ENCODE measurements at places on chromosomes 4 and X.

GRCh38 chr4:118683513-118683912 is 1.7 kb upstream of the METTL14 start:
- DNase-seq: no peak

DNA sequence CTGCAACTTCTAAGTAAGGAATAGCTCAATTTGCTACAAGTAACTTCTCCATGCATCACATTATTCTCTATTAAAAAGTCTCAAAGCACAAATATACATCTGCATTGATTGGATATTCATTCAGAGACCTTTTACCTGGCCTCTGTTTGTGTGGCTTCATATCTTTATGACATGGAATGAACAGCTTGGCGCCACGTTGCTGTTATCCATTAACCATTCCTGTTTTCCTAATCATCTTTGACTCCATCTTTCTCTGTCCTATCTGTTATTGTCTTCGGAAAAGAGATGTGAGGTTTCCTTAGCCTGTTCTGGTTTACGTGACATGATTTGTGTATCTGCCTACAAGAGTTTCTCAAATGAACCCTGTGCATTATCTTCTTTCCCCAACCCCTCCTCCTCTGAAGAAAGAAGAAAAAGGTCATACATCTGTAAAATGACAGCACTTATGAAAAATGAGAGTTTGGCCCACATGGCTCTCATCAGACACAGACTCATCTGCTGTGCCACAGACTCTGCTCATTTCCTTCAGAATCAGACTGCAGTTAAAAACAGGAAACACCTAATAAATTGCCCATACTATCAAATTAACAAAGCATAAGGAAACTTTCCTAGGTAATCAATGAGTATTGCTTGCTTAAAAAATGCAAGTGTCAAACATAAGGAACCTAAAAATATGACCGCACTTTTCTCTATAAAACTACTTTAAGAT is 347.6 kb upstream of the FAM241A start:
- no peak for DNase-seq

GRCh38 chr4:99723612-99724011 is 66.0 kb upstream of the C4orf54 start:
- no peak for DNase-seq

- DNase-seq: no peak
Observed at GRCh38 chr4:172357006-172357540, 543.9 kb downstream of the GALNTL6 start.

DNA sequence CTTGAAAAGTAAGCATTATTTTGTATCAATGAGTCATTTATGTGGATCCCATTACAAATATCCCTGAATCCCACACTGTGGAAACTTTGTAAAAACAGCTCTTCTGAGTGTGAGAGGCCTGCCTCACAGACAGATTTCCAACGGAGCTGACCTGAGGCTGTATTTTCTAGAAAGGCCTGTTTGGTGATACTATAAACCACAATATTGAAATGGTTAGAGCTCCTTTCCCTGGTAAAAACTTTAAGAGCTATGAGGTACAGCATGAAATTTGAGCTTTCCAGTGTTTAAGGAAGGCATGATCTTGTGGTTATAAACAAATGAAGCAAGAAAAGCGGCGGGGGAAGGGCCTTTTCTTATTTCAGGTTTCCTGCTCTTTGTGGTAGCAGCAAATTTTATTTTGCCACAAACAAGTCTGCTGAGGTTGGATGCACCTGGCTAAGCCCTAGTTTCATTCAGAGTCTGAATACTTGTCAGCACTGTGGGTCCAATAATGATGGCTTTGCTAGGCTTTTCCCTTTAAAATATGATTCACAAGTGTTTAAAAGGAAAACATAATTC is 86.8 kb upstream of the ETNPPL start:
- no peak for DNase-seq

- DNase-seq: no peak
Observed at GRCh38 chr4:56630876-56631666, 50.0 kb downstream of the HOPX start.

DNA sequence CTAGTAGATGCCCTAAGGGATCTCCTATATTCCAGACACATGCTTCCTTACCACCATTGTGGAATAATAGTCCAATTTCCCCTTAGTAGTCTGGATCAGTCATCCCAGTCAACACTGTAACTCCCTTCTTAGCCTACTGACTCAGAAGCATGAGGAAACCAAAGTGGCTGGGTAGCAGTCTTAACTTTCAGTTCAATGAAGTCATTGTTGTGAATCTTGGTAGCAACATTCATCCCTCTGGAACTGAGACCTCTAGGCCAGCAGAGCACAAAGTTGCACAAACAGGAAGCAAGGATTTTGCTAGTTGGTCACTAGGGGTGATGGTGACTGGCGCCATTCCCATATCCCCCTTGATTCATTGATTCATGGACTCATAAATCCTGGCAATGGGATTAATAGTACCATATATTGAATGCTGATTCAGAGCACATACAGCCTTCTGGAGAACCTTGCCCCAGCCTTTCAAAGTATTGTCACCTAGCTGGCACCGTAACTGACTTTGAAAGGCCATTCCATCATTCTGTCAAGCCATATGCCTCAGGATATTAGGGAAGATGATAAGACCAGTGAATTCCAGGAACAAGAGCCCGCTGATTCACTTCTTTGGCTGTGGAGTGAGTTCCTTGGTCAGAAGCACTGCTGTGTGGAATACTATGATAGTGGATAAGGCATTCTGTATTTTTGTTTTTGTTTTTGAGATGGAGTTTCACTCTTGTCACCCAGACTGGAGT is 19.7 kb upstream of the GPAT3 start:
- no peak for DNase-seq

DNA sequence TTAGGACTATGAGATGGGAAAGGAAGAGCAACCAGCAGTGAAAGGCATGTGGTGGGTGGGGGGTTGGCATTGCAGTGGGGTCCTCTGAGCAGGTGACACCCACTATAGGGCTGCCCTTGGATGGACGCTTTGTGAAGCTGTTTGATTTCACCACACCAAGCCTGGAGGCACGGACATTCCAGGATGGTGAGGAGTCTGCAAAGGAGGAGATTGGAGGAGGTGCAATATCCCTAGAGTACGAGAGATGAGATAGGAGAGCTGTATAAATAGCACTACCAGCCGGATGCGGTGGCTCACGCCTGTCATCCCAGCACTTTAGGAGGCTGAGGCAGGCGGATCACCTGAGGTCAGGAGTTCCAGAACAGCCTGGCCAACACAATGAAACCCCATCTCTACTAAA is 42.3 kb downstream of the SHOX start:
- DNase-seq: no peak

DNA sequence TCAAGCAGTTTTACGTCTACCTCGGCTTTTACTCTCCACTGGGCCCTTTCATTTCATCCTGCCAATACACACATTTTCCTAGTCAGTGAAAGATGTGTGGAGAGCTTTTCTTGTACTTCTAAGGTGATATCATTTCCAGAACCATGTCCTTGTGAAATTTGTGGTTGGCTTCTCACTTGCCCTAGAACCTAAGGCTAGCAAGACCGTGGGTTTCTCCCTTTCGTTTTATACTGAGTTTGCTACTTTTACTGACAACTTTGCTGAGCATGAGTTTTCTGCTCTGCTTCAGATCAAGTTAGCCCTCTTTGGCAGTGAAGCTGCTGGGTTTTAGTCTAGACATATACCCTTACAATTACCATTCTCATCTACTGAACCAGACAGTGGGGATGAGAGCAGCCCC is 95.7 kb upstream of the FRMPD4 start:
- DNase-seq: no peak

Measured in lower leg skin (tissue), 4 donors.